Epithelial cell of prostate (primary cell): ENCODE measurements at places on chromosomes 2 and 18.

DNA sequence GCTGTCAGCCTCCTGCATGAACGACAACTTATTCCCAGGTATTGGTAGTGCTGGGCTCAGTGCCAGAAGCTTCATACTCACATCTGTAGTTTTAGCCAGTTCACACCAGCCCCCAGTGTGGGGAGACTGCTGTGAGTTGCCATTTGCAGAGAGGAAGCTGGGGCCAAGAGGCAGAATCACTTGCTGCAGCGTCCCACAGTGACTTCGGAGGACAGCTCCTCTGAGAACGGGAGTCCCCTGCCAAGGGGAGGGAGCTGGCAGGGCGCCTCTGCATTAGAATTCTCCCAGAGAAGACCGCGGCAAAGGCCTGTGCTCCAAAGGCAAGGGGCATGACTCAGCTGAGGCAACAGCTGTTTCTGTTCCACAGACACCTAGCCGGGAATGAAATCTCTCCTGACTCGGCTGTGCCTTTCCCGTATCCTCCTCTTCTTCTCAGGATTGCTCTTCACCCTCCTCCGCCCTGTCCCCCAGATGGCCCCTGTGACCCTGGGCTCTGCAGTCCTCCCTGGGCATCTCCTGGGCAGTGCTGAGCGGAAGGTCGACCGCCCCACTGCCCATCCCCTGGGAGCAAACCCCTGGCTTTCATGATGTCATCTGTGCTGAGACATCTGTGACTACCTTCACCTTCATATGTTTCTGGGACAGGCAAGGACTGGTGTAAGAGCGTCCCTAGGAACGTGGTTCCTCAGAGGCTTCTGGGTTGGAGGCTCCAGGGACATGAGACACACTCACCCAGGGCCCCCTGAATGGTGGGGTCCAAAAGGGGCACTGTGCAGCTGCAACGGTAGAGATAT is 18.0 kb downstream of the MAL start:
- DNase-seq: no peak

DNA sequence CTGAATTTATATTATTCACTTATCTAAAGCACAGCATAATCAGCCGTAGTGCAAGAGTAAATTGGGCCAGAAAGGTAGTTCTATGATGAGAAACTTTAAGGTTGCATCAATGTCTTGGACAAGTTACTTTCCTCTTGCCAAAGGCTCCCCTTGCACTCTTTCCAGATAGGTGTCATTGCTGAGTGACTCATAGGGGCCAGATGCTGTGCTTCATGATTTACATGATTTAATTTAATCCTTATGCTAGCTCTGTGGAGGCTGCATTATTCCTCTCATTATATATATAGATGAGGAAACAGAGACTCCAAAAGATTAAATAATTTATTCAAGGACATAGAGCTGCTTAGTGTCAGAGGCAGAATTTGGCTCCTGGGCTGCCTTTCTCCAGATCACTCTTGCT is 5.0 kb downstream of the CFAP221 start:
- DNase-seq: no peak

DNA sequence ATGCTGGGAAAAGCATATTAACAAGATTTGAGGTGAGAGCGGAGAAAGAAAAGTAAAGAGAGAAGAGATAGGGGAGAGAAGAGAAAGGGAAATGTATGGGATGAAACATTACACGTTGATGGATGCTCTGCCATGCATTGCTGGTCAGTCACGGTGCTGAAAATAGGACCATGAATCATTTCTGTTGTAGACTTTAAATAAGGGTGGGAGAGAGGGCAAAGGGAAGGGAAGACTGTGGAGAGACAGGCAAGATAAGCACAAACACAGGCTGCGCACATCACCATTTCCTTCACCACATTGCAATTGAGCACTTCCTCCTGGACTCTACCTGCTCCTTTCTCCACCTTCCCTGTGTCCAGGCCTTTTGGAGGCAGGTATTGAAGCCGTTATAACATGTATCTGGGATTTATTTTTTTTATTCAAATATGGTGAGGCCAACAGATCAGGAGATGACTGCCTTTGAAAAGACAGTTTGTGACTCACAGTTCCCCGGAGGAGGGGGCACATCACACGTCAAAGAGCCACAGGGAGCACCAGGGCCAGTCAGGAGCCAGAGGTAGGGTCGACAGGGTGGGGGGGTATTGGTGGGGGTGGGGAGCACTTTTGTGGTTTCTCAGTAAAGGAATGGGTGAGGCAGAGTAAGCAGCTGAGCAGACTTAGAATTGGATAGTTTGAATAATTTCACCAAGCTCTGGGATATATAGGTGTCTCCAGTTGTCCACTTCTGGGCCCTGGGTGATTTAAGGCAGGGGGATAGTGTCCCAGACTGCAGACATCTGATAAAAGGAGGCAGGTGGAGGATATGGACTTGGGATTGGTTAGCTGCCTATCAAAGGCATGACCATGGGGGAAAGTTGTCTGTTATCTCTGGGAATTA is 372.8 kb upstream of the ST6GAL2 start:
- no peak for DNase-seq

- DNase-seq: no peak
Observed at GRCh38 chr2:44163777-44164176, 4.9 kb upstream of the PPM1B start.

- DNase-seq: peak; percentile 84
Observed at GRCh38 chr2:28470759-28471158, 25.1 kb upstream of the PLB1 start.

DNA sequence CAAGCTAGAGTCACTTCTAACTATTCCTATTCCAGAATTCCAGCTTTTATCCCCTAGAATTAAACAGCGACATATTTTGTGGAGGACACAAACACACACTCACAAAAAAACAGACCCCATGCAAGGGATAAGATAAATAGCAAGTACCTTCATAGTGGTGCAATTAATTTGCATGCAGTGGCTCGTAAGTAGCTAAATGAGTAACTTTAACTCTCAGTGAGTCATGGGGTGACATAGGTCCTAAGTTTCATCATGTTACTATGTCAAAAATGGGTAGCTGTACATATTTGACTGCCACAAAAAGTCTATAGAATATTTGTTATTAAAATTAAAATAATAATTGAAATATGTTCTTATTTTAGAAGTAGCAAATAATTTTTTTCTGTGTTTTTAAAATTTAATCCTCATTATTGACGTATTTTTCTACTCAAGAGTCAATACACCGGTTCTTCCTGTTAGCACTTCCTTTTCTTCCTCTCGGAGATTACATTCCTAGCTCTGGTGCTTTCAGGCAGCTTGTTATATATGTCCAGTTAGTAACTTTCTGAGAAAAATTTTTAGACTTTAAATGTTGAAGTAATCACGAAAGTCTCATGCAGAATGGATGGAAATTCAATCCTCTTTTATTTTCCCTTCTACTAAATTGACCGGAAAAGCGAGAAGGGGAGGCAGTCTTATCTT is 247.0 kb downstream of the KCNH7 start:
- no peak for DNase-seq

GRCh38 chr2:133266926-133267590 is 301.2 kb downstream of the NCKAP5 start:
- no peak for DNase-seq

DNA sequence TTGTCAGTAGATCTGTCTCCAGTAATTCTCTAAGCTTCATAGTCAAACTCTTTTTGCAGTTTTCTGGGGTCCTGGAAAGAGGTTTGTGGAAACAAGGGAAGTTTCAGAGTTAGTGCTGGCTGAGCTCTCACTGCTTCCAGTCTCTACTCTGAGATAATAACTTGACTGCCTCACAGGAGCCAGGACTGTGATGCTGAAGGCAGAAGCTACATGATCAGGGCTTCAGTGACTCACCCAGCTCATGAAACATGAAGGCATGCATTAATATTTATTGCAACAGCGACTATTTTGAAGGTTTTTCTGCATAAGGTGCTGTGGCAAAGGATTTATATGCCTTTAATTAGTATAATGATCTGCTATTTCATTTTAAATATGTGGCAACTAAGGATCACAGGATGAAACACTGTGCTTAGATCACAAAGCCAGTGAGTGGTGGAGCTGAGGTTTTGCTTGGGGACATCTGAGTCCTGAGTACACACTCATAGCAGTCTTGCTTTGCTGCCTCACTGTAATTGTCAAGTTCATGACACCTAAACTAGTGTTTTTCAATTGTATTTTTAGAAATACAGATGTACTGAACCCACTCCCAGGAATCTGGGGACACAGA is 448.4 kb upstream of the GCFC2 start:
- no peak for DNase-seq

DNA sequence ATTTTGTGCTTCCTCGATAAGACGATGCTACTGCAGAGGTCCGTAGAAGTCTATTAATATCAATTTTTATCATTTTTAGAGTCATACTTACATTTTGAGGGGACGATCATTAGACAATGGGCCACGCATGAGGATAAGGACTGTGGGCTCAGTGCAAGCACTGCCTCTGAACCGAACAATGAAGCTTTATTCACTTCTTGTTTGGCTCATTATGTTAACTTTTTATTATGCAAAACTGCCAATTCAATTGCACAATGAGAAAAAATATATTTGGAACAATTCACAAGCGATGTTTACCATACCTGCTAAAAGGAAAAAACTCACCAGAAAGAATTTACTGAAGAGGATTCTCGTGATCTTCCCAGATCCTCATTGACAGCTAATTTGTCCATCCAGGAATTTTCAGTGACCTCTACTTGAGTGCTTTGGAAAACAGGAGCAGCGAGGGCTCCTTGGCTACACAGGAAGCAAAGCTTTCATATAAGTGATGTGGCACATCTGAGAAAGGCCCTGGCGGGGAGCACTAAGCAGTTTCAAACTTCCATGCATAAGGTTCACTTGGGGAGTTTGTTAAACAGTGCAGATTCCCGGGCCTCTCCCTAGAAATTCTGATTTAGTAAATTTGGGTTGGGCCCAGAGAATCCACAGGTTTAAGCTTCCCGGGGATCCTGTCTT is 13.3 kb upstream of the CAPN13 start:
- DNase-seq: no peak

GRCh38 chr2:24721470-24721869 is 71.7 kb downstream of the PTRHD1 start:
- no peak for DNase-seq

DNA sequence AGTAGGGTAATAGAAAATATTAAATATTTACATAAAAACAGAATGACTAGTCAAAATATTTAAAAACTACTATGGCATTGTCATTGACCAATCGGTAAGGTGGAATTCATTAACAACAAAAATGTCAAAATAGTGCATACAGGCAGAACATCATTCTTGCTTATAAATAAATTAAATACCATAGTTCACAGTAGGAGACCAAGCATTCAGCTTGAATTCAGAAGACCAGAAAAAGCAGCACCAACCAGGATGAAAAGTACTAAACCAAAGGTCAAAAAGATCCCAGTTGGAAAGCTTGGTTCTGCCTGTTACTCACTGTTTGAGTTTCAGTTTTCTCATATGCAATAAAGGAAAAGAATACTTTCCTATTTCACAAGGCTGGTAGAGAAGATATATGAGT is 244.3 kb downstream of the OSR1 start:
- DNase-seq: no peak

DNA sequence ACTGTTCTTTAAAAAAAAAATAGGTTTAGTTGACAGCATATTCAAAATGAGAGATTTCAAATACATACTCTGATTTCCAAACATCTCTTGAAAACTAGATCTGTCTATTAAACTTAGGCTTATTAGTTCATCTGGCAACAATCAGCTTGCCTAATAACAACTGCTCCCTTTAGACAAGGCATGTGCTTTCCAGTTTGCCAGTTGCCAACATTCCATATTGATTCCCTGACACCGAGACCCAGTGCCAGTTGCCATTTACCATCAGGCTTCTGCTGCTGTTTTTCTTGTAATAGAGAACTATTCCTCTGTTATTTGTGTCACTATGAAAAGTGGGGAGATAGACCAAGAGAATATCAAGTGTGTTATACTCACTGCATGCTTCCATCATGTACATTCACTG is 256.0 kb downstream of the C1D start:
- DNase-seq: no peak

- DNase-seq: peak; percentile 51
Observed at GRCh38 chr2:152171718-152172117, 3.8 kb downstream of the STAM2 start.

DNA sequence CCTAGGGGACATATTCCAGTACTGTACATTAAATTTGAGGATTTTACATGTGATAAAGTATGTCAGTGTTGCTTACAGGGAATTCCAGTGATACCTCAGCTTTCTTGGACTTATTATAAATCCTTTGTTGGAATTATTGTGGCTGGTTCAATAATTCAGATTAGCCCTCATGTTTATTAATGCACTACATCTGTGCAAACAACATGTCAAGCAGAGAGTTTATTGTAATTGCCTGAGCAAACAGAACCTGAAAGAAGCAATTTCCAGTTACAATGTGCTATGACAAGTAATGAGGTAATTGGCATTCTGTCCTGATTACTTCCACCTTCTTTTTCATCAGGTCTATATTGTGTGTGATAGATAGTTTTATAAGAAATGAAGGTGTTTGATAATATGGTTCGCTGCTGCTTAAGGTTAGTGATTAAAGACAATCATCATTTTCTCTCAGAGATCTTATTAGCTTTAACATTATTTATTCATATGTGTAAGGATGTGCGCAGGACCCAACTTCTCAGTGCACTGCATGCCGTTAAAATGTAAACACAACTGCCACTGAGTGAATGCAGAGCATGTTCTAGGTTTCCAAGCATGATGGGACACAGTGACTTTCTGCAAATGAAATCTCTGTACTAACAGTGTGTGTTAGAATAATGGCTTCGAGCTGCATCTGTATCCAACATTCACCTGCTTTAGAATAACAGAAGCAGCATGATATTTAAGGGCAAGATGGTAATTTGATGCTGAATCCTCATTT is 973.7 kb upstream of the POU3F3 start:
- DNase-seq: no peak

GRCh38 chr2:225192869-225193268 is 150.6 kb upstream of the DOCK10 start:
- DNase-seq: no peak
